Stimulated activated CD8-positive, alpha-beta memory T cell treated with anti-CD3 and anti-CD28 coated beads, Interleukin-7, amount 100 ng/mL, for 1 hour (primary cell): ENCODE measurements at places on chromosomes 5 and 9.

DNA sequence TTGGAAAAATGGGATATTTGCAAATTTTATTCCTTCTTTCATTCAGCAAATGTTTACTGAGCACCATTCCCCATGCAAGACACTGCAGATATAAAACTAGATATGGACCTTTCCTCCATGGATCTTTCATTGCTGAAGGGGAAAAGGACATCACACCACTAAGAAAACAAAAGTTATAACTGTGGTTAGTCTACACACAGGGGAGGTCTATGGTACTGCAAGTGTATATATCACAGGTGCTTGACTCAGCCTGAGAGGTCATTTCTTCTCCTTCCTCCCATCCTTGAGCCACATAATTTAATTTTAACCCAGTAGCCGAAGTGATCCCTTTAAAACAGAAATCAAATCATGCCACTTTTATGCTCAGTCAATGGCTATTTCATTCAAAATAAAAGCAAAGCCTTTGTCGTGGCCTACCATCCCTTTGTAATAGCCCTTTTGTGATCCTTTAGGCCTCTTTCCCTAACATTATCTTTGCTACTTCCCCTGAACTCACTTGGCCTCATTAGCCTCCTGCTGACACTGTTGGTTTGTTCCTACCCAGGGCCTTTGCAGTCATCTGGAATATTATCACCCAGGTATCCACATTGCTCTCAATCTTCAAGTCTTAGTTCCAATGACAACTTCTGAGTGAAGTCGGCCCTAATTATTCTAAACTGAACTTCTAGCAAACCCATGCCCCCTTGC is 213.2 kb downstream of the GABRB2 start:
- DNase-seq, result no peak

GRCh38 chr9:126056312-126057021 is 270.2 kb upstream of the MVB12B start:
- DNase-seq, result no peak

DNA sequence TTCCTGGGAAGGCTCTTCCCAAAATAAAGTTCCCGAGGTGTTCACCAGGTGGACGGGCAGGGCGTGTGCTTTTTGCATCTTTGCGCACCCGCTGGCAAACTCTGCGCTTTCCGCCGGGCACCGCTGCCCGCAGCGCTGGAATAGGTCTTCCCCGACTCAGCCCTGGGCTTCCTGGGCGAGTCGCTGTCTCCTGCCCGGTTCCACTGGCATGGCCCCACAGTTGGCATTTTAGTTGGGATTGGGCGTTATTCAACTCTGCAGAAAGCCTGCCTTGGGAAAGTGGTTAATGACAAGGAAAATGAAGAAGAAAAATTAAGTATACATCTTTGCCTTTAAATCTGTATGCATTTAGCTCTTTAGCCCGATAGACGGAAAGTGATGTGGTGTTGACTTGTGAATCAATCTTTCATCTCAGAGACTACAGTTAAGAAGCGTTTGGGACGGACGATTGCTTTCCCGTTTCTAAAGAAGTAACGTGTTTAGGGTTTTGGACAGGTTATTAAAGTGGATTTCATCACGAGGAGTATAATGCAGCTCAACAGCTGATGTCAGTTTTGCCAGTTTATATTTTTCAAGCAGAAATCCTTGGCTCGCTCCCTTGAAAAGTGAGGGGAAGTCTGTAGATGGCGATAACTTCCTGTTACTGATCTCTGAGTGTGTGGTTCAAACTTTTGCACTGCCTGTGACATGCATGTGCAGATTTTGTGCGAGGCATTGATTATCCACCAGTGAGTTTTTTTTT is 946 bp downstream of the ADCY2 start:
- no peak for DNase-seq

DNA sequence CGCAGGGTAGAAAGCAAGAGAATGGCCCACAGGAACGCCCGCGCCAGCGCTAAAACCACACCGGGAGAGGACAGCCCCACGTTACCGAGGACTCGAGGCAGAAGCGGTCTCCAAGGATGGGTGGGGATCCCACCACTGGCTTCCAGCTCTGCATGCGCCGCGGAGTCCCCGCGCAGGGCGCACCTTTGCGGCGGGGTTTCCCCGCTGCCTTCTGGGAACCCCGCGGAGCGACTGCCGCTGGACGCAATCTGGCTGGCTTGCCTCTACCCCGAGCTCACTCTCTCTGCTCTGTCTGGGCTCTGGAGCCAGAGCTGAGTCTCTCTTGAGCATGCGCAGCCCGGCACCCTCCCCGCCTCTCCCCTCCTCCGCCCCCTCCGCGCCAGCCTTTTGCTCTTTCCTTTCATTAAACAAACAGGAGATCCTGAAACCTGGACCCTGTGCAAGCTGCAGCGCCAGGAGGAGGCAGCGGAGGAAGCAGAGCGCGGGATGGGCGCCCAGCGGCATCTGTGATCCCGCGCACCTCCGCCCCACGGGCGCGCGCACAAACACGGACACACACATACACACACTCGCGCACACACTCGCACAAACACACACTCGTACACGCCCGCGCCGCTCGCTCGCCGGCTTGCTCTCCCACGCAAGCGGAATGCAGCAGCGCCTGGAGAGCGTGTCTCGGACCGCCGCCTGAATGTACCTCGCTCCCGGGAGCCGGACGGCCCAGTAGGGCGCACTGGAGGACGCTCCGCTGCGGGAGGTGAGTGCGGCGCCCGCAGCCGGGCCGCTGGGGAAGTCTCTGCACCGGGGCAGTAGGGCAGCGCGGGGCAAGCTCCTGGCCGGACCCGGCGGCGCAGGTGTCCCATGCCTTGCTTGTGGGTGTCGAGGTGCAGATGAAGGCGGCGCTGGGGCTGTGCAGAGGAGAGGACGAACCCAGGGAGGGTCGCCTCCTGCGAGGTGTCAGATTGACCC is at the start of gene PLPPR1:
Gene PLPPR1 (plus strand): TSS at position 382 of the 969 bp plus-strand sequence.
- DNase-seq, result no peak
